Sigmoid colon (tissue), 7 donors: ENCODE measurements at places on chromosomes 2 and 18. TPM values are rescaled to one million over a fixed set of nuclear protein-coding genes. Genes with fewer than 3 reads are reported as not detected.
A peak's percentile ranks its signal among the peaks of the same experiment; 100 is the strongest.

Gene ADAM23
- total RNA-seq = 2.8 TPM

GRCh38 chr2:222651718-222652418 lies 4.0 kb downstream of the FARSB start:
- no peaks in the 10 kb centered on the region for H3K27me3 ChIP-seq
- peaks cover 7% of the 10 kb centered on the region for H3K36me3 ChIP-seq
- H3K4me1 ChIP-seq = peaks cover 26% of the 10 kb centered on the region
- no peak for DNase-seq
- H3K4me3 ChIP-seq = no peak overlapping the region

Gene SIX2
- not detected for total RNA-seq

Gene CTNNA2
- 3.8 TPM for total RNA-seq

DNA sequence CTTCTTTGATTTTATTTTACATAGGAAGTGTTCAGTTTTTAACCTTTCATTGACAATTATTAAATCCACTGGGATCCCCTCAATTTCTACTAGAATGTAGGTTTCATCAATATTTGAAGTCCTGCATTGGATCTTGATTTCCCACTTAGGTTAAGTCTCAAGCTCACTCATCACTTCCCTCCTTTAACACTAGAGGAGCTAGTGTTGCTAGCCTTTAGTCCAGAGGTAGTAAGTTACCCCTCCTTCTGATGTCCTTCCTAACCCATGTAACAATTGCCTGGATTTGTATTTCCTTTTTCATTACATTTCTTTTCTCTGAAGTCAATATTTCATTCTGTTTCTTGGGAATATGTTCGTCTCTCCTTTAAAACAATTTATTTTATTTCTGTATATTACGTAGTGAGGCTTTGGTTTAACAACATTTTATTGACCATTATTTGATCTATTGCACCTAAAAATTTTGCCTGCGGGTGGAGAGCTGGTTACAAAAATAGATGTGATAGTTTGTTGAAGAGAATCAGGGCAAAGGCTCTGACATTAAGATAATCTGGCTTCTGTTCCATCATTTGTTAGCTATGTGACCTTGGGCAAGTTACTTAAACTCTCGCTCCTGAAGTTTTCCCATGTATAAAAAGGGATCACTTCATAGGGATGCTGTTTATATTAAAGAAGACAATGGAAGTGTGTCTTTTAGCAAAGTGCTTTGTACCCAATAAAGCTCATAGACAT lies 833.0 kb downstream of the SLC4A3 start:
- no peaks in the 10 kb centered on the region for H3K4me1 ChIP-seq
- no peak overlapping the region for H3K4me3 ChIP-seq
- H3K36me3 ChIP-seq = no peaks in the 10 kb centered on the region
- no peak for DNase-seq

DNA sequence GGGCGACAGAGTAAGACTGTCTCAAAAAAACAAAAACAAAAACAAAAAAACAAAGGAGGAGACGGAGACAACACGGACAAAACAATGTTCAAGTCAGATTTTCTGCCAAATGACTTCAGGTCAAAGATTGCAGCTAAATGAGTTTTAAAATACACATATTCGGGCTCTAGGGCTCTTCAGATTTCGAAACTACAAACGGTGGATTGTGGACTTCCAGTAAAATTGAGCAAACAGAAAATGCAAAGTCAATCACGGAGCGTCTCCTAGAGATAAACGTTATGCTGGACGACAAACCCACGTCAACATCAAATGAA lies 558 bp downstream of the MRPS5 start:
- DNase-seq = no peak
- H3K27me3 ChIP-seq = no peaks in the 10 kb centered on the region
- H3K36me3 ChIP-seq = peaks cover 13% of the 10 kb centered on the region
- peak overlapping the region; percentile 89 for H3K27ac ChIP-seq
- peak overlapping the region; percentile 75 for H3K4me3 ChIP-seq

- H3K27me3 ChIP-seq = no peaks in the 10 kb centered on the region
- no peaks in the 10 kb centered on the region for H3K4me1 ChIP-seq
- no peak for DNase-seq
- no peak overlapping the region for H3K4me3 ChIP-seq
- H3K36me3 ChIP-seq = no peaks in the 10 kb centered on the region
Measured at GRCh38 chr18:70641156-70641775, 352.4 kb downstream of the SOCS6 start.

DNA sequence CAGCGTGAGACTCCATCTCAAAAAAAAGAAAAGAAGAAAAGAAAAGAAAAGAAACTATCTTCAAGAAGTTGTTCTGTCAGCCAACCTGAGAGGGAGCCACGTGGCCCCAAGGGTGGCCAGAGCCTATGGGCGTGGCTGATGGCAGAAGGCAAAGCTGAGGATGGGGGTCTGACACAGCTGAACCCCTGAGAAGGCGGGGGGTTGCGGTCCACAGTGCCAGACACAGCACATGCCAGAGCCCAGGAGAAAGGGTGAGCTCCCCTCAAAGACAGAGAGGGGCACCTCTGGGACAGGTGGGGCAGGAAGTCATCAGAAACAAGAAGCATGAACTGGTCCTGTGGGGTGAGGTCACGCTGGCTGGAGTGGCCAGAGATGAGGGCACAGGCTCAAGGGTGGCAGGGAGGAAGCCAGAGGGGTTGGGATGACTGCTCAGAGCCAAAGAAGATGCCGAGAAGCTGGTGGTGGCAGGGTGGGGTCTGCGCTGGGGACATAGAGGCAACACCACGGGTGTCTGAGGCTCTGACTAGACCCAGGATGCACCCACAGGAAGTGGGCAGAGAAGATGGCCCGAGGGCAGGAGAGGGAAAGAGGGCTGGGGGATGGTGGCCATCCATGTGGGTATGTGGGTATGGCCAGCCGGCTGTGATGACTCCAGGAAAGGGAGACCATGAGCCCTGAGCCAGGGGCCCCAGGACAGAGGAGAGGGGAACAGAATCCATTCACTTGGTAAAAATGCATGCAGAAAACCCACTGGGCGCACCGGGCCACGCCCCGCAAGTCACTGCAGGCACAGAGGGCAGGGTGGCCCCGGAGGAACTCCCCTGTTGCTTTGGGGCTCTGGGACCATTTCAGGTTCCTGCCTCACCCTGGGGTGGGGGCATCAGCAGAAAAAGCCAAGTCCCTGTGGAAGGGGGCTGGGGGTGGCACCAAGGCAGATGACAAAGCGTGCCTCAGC lies 8.4 kb downstream of the KIF1A start:
- H3K4me3 ChIP-seq = no peak overlapping the region
- H3K36me3 ChIP-seq = no peaks in the 10 kb centered on the region
- no peaks in the 10 kb centered on the region for H3K27me3 ChIP-seq
- H3K27ac ChIP-seq = no peak overlapping the region

- no peak overlapping the region for H3K4me3 ChIP-seq
- H3K27ac ChIP-seq = peak overlapping the region; percentile 76
- peaks cover 65% of the 10 kb centered on the region for H3K4me1 ChIP-seq
- DNase-seq = peak; percentile 83
Measured at GRCh38 chr2:46988733-46989481, 73.3 kb upstream of the MCFD2 start.

DNA sequence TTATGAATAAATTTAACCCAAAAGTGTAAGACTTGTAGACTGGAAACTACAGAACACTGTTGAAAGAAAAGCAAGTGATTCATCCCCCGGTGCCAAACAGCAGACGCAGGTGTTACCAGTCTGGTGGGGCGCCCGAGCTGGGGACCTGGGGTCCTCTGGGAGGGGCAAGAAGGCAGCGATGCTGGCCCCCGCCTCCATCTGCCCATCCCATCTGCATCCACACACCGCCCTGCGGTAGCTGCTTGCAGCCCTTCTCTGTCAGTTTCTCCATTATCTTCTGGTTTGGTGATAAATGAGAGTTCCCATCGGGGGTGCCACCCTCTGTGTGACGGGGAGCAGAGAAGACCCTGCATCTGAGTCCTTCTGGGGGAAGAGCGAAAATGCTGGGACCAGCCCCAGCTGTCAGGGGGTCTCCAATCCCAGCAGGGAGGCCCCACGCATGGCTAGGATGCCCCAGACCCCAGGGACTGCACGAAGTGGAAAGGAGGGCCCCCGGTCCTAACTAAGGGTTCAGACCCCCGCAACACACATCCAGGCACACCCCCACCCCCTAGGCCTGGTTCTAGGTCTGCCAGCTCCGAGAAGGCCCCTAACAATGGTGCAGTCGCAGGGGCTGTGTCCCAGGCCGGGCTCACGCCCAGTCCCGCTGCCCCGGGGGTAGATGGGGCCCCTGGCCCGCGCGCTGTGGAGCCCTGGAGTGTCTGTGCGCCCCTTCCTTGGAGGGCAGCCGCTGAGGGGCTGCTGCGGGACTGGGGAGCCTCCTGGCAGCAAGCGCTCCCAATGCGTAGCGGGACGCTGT lies 686 bp upstream of the RGPD8 start:
- H3K4me1 ChIP-seq = peaks cover 11% of the 10 kb centered on the region
- no peak overlapping the region for H3K4me3 ChIP-seq
- DNase-seq = peak; percentile 61

DNA sequence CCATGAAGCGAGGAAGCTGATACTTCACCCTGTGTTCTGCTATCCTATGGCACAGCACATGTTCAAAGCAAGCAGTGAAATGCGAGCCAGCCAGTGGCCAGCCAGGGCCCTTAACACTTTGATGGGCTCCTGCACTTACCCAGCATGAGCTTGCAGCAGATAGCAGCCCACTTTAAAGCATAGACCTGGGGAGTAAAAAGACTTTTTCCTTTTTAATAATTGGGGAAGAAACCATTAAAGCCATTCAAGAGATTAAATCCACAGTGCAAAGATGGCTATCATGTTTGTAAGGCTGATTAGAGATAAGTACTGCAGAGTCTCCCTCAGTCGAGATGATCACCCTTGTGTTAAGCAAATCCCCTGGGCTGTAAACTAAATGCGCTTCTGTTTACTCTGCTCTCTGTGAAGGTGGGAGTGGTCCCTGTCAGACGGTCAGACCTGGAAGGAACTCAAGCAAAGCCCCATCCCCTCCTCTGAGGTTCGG lies 15.7 kb downstream of the CCBE1 start:
- peaks cover 71% of the 10 kb centered on the region for H3K4me1 ChIP-seq
- peak; percentile 72 for DNase-seq
- peak overlapping the region; percentile 86 for H3K27ac ChIP-seq

GRCh38 chr2:168903888-168904287 lies 2.8 kb downstream of the G6PC2 start:
- no peak overlapping the region for H3K4me3 ChIP-seq
- no peak overlapping the region for H3K27ac ChIP-seq
- H3K4me1 ChIP-seq = no peaks in the 10 kb centered on the region
- no peaks in the 10 kb centered on the region for H3K36me3 ChIP-seq
- no peak for DNase-seq

DNA sequence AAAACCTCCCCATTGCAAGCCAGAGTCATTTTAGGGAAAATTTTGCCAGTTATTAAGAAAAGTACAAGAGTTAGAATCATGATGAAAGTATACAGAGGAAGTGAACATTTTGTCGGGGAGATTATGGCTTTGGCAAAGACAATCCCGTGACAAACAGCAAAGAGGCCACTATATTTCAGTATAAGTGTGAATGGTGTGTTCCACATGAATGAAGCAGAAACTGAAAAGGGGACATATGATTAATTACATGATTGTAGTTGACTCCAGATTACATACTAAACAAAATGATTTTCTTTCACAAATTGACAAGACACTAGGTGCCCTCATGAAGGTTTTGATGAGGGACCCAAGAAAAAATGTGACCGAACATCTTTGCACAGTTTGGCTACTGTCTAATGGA lies 42.0 kb downstream of the SP140 start:
- H3K36me3 ChIP-seq = no peaks in the 10 kb centered on the region
- no peak overlapping the region for H3K4me3 ChIP-seq
- no peaks in the 10 kb centered on the region for H3K27me3 ChIP-seq

Gene ARHGAP15
- total RNA-seq = 10.0 TPM

Gene GPR39
- not detected for total RNA-seq

Gene EML6
- total RNA-seq = 0.66 TPM

- no peak overlapping the region for H3K27ac ChIP-seq
- no peaks in the 10 kb centered on the region for H3K36me3 ChIP-seq
- no peaks in the 10 kb centered on the region for H3K27me3 ChIP-seq
- peaks cover 40% of the 10 kb centered on the region for H3K4me1 ChIP-seq
- H3K4me3 ChIP-seq = no peak overlapping the region
Measured at GRCh38 chr2:138507267-138507666, 5.7 kb downstream of the SPOPL start.

Gene TMEM163
- total RNA-seq = 0.33 TPM

Gene DOCK10
- 5.4 TPM for total RNA-seq

DNA sequence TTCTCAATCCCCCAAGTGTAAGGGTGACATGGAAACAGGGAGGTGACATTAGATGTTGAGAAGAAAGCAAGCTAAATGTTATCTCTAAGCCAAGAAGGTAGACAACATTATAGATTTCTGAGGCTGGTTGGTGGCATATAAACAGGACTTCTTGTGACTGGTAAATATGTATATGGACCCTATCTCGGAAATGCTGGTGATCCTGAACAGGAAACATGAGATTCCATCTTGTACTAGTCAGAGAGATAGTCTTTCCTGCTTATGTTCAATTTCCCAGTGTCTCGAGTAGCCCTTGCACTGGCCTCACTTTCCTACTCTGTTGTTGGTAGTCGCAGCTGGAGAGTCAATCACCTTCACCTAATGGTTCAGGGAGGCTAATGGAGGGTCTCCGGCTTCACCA lies 26.8 kb downstream of the MOGAT1 start:
- no peaks in the 10 kb centered on the region for H3K4me1 ChIP-seq
- H3K4me3 ChIP-seq = no peak overlapping the region
- no peaks in the 10 kb centered on the region for H3K27me3 ChIP-seq
- no peaks in the 10 kb centered on the region for H3K36me3 ChIP-seq
- H3K27ac ChIP-seq = no peak overlapping the region

GRCh38 chr18:76750917-76751890 lies 71.2 kb upstream of the ZNF236 start:
- H3K27ac ChIP-seq = no peak overlapping the region
- no peaks in the 10 kb centered on the region for H3K36me3 ChIP-seq
- H3K4me1 ChIP-seq = peaks cover 2% of the 10 kb centered on the region
- no peaks in the 10 kb centered on the region for H3K27me3 ChIP-seq
- no peak overlapping the region for H3K4me3 ChIP-seq

DNA sequence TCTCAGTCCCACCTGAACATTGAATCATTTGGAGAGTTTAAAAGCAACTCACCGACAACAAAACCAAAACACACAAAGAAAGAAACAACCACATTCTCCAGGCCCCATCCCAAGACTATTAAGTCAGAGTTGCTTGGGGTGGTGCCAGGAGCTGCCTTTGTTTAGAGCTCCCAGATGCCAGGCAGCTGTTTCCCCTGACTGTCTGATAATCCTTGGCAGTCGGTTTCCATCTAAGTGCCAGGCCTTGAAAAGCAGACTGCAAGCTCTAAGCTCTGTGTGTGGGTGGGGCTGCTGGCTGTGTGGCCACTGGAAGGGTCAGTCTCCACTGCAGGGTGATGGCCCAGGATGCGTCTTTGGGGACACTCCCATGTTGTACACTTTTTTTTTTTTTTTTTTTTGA lies 255.3 kb upstream of the AGAP1 start:
- H3K4me1 ChIP-seq = peaks cover 5% of the 10 kb centered on the region
- no peak overlapping the region for H3K27ac ChIP-seq
- no peak overlapping the region for H3K4me3 ChIP-seq
- peak; percentile 75 for DNase-seq
